ENCODE measurements at places on chromosomes 12 and 14.

DNA sequence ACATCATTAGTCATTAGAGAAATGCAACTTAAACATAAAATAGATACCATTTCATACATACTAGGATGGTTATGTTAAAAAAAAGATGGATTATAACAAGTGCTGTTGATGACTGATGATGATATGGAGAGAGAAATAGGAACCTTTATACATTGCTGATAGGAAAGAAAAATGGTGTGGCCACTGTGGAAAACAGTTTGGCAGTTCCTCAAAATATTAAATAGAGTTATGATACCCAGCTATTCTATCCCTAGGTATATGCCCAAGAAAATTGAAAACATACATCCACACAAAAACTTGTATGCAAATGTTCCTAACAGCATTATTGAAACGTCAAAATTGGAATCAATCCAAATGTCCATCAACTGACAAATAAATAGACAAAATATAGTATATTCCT lies 170.1 kb downstream of the ADAMTS20 start:
- no peaks in the 10 kb centered on the region for H3K36me3 ChIP-seq
- DNase-seq = no peak
- H3K27ac ChIP-seq = no peak overlapping the region
- no peaks in the 10 kb centered on the region for H3K27me3 ChIP-seq
- H3K4me3 ChIP-seq = no peak overlapping the region

GRCh38 chr12:116165036-116165425 lies 112.5 kb downstream of the MED13L start:
- no peaks in the 10 kb centered on the region for H3K27me3 ChIP-seq
- H3K36me3 ChIP-seq = peaks cover 3% of the 10 kb centered on the region
- H3K4me1 ChIP-seq = peaks cover 25% of the 10 kb centered on the region
- no peak for DNase-seq

- peaks cover 17% of the 10 kb centered on the region for H3K4me1 ChIP-seq
- H3K4me3 ChIP-seq = no peak overlapping the region
- peaks cover 49% of the 10 kb centered on the region for H3K27me3 ChIP-seq
- DNase-seq = no peak
Measured at GRCh38 chr12:51906430-51907082, 748 bp upstream of the ACVRL1 start.

DNA sequence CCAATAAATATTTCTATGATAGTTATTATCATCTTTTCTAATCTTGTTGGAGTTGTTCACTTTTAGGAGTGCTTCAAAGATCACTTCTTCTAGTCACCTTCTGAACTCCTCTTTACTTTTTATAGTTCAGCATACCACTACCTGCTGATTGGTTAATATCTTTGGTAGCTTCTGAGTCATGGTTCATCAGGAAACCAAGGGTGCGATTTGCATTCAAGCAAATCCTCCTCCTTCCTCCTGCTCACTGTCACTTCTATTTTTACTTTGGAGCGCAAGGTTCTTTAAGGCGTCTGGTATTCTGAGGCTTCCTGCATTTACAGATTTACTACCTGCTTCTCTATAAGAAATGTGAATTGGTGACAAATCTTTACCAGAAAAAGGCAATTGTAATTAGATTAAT lies 24.0 kb downstream of the SYT1 start:
- DNase-seq = peak; percentile 5
- H3K27me3 ChIP-seq = no peaks in the 10 kb centered on the region
- peak overlapping the region; percentile 20 for H3K27ac ChIP-seq
- H3K4me1 ChIP-seq = peaks cover 28% of the 10 kb centered on the region

DNA sequence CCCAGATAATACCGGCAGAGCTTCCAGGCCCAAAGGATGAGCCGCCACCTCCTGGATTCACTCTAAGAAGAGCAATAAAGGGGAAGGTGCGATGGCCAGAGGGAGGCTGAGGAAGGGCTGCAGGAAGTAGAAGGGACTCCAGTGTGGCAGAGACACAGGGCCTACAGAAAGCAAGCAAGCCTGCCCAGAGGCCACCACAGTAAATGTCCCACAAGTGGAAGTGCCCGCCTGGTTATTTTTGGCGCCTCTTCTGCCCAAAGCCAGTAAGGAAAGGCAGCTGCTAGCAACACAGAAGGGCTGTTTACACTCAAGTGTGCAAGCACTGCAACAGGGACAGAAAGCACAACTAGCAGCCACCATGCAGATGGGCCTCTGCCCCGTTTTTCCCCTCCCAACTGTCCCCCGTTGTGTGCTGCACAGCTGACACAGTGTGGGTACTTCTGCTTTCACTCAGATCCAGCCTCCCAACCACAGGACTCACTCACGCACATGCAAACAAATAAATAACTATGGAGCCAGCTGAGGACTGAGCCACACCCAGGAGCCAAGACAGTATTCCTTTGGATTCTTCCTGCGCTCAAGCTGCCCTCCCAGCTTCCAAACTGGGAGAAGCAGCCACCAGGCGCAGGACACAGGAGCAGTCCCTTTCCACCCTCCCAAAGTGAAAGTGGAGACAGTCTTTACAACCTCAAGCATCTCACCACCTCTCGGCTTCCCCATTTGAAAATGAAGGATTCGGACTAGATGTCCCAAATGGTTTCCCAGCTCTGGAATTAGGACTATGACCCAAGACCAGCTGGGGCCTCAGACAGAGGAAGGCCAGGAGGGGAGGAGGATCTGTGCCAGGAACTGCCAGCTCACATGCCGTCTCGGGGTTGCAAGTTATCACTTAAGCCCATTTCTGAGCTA lies 40.0 kb upstream of the PNMA1 start:
- H3K4me1 ChIP-seq = peaks cover 96% of the 10 kb centered on the region
- peak; percentile 74 for DNase-seq
- H3K36me3 ChIP-seq = peaks cover 23% of the 10 kb centered on the region
- H3K4me3 ChIP-seq = peak overlapping the region; percentile 76

DNA sequence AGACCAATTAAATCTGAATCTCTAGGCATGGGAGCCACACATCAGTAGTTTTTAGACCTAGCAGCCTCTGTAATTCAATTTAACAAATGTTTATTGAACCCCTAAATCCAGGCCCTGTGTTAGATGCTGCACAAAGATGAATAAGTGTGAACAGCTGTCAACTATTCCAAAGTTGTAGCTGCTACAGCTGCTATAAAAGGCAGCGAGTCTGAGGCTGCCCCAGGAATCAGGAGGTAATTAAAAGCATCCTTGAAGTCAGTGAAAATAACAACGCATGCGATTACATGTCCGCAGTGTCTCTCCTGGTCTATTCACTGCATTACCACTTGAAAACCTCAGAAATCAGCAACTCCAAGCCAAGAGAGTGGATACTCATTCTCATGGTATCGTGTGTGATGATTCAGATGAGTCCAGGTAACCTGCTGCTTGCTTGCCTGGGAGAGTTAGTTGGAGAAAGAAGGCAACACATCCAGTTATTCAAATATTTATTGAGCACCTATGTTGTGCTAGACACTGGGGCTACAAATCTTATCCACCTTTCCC lies 34.9 kb upstream of the DDHD1 start:
- H3K27ac ChIP-seq = no peak overlapping the region
- no peaks in the 10 kb centered on the region for H3K36me3 ChIP-seq
- DNase-seq = no peak
- peaks cover 28% of the 10 kb centered on the region for H3K4me1 ChIP-seq
- no peak overlapping the region for H3K4me3 ChIP-seq

GRCh38 chr12:88946372-88946997 lies 366.2 kb upstream of the KITLG start:
- peaks cover 4% of the 10 kb centered on the region for H3K27me3 ChIP-seq
- H3K27ac ChIP-seq = no peak overlapping the region
- no peaks in the 10 kb centered on the region for H3K36me3 ChIP-seq
- no peak overlapping the region for H3K4me3 ChIP-seq
- no peak for DNase-seq
- H3K4me1 ChIP-seq = no peaks in the 10 kb centered on the region

DNA sequence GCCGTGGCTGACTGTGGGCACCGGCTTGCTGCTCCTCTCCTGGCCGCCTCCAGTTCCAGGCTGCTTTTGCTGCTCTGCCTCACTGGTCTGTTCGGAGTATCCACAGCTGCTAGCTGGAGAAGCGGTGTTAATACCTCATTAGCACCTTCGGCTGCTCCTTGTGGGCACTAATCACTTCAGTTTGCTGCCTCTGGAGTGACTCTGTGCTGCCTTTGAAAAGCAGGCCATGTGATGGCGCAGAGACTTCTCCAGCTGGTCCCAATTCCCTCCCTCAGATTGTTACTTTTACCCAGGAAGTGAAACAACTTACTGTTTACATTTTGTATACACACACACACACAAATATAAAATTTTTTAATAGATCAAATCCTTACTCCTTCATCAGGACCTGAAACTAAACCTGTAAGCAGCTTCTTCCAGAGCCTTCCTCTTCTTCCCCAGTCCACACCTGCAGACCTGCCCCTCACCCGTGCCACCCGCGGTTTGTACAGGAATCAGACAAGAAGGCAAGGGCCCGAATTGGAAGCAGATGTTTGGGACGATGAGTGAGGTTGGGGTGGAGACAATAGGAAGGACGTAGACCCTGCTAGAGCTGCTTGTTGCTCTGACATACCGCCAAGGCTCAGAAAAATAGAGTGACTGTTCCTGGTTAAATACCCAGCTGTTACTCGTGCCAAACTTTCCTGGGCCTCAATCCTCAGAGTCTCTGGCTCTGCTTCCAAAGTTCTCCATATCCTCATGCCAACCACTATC lies 41.5 kb upstream of the LTBP2 start:
- H3K4me3 ChIP-seq = no peak overlapping the region
- H3K27ac ChIP-seq = no peak overlapping the region
- H3K4me1 ChIP-seq = no peaks in the 10 kb centered on the region
- H3K27me3 ChIP-seq = no peaks in the 10 kb centered on the region
- DNase-seq = no peak

DNA sequence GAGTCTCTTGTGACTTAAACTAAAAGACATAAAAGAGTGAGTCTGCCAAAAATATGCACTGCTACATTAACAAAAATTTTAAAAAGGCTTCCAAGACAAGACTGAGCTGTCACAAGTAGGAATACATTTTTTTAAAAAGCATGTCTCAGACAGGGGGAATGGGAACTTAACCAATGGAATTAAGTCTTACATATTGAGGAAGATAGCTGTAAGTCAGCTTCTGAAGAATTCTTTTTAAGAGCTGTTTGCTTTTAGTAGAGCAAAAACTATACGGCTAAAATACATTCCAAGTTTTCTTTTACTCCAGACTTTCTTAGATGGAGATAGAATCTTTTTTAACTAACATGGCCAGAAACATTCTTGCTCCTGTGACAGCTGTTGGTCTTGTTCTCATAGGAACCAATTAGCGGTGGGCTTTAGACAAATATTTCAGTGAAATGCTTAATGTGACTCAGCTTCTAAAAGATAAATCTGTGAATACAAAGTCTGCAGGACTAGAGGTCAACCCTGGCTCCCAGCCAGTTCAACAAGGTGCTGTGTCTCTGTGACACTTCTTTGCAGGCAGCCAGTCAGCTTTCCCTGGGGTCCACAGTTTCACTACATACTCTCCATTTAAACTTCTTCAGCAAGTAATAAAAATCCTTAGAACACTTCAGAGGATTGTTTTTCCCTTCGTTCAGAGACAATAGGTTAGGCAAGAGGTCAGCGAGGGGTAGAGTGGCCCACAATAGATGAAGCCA lies 187.6 kb downstream of the NAV3 start:
- no peaks in the 10 kb centered on the region for H3K27me3 ChIP-seq
- no peaks in the 10 kb centered on the region for H3K4me1 ChIP-seq
- DNase-seq = no peak
- H3K36me3 ChIP-seq = no peaks in the 10 kb centered on the region
- H3K27ac ChIP-seq = no peak overlapping the region

DNA sequence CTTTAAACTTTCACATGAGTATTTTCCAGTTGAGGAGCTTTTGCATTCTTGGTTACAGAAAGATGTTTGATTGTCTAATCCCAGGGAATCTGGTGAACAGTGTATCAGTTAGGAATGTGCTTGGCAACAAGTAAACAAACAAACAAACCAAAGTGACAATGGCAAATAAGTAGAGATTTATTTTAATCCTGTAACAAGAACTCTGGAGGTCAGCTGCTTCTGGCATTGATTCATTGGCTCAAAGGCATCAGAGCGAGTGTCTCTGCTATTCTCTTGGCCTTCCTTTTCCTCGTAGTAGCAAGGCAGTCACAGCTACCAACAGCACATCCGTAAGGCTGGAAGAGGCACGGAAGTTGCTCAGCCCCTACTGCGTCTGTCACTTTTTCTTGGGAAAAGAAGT lies 37.2 kb downstream of the CRADD start:
- H3K27me3 ChIP-seq = no peaks in the 10 kb centered on the region
- peaks cover 4% of the 10 kb centered on the region for H3K4me1 ChIP-seq
- DNase-seq = no peak
- no peak overlapping the region for H3K4me3 ChIP-seq
- no peak overlapping the region for H3K27ac ChIP-seq

DNA sequence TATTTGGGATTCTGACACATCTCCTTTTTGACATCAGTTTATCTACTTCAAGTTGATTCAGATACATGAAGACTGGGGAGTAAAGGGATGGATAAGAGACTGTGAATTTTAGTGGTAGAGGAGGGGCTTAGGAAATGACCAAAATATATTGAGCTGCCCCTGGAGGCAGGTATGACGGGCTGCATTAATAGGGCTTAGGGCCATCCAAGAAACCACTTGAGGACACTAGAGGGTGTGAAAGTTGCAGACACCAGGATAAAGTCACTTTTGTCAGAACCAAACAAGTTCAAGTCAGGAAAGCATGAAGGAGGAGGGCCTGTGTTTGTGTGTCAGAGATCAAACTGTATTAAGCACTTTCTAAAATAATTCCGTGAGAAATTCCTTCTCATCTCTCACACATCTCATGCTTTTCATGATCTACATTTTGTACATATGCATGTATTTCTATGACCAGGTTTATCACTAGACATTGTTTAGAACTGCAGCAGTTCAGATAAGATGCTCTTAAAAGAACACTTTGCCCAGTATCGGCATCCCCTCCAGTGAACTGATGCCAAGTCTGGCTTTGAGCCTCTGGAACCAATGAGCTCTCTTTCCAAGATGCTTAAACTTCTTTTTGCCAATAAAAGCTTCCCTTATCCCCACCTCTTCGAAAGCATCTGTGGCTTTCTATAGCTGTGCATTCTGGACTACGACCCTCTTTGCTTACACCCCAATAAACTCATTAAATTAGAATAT lies 136.9 kb downstream of the SLC38A1 start:
- H3K4me1 ChIP-seq = no peaks in the 10 kb centered on the region
- no peak overlapping the region for H3K4me3 ChIP-seq
- H3K27me3 ChIP-seq = no peaks in the 10 kb centered on the region
- H3K36me3 ChIP-seq = no peaks in the 10 kb centered on the region
- no peak overlapping the region for H3K27ac ChIP-seq

GRCh38 chr14:93332397-93332852 lies 411 bp downstream of the BTBD7 start:
- peaks cover 3% of the 10 kb centered on the region for H3K36me3 ChIP-seq
- peak; percentile 38 for DNase-seq
- H3K27ac ChIP-seq = peak overlapping the region; percentile 92
- no peaks in the 10 kb centered on the region for H3K27me3 ChIP-seq

DNA sequence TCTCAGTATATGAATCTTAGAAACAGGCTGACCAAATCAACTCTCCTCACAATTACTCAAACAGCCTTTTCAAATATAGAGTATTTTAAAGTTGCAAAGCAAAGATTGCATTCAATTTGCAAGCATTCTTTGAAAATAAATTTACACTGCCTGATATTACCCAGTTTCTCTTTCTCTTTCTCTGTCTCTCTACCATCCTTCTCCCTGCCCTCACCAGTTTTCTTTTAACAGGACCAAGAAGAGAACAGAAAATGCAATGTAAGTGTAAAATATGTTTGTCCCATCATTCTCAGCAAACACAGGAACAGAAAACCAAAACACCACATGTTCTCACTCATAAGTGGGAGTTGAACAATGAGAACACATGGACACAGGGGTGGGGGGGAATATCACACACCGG lies 520.3 kb upstream of the USP15 start:
- H3K36me3 ChIP-seq = no peaks in the 10 kb centered on the region
- H3K27ac ChIP-seq = no peak overlapping the region
- DNase-seq = no peak

GRCh38 chr14:22313172-22313801 lies 275.7 kb downstream of the DAD1 start:
- H3K36me3 ChIP-seq = no peaks in the 10 kb centered on the region
- H3K27ac ChIP-seq = no peak overlapping the region
- H3K27me3 ChIP-seq = peaks cover 7% of the 10 kb centered on the region
- no peak for DNase-seq
